ENCODE measurements at places on chromosomes 4 and X. TPM values are rescaled to one million over a fixed set of nuclear protein-coding genes. Genes with fewer than 3 reads are reported as not detected.

Gene KDR
- polyA plus RNA-seq = 8.8 TPM

Gene GATA1
- not detected for polyA plus RNA-seq

Gene SSX4B
- not detected for polyA plus RNA-seq

Gene SLITRK2
- 0.43 TPM for polyA plus RNA-seq

Gene XAGE2
- not detected for polyA plus RNA-seq

All from ovary (tissue), 10 donors.